Daoy (cell line): ENCODE measurements at places on chromosomes 7 and 10.

GRCh38 chr10:94225589-94225988 lies 137.2 kb downstream of the NOC3L start:
- DNase-seq, result peak; percentile 21

GRCh38 chr7:22230238-22230637 lies 126.7 kb downstream of the RAPGEF5 start:
- no peak for DNase-seq

DNA sequence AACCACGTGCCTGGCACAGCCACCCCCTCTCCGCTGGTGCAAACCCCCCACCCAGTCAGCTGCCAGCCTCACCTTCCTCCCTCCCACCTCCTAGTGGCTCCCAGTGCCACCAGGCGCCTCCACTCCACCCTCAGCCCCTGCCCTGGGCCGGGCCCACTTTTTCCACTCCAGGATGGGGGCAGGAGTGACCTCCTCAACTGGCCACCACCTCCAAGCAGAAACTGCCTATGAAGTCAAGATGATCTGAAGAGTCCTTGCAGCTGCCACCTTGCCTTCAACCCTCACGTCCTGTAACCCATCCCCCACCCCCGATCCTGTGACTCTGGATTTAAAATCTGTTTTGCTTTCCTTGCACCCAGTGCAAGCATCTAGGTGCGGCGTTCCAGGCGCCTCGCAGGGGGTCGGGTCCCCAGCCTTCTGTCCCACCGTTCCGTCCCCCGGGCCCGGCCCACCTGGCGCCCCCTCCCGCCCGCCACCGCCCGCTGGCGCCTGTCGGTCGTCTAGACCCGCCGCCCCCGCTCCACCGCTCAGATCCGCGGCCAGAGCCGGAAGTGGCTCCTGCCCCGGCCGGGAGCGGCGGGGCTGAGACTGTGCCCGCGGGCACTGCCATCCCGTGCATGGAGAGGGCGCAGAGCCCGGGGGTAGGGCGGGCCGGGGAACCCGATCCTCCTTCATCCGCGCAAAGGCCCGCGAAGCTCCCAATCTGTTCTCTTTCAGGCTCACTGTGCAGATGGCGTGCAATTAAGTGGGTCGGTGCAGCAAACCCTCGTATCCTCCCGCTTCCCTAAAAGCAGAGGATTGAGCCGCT lies 51.2 kb upstream of the GTF2I start:
- DNase-seq, result peak; percentile 74

- no peak for DNase-seq
These were observed 23.4 kb upstream of the FAM3C start for GRCh38 chr7:121419201-121420148.

DNA sequence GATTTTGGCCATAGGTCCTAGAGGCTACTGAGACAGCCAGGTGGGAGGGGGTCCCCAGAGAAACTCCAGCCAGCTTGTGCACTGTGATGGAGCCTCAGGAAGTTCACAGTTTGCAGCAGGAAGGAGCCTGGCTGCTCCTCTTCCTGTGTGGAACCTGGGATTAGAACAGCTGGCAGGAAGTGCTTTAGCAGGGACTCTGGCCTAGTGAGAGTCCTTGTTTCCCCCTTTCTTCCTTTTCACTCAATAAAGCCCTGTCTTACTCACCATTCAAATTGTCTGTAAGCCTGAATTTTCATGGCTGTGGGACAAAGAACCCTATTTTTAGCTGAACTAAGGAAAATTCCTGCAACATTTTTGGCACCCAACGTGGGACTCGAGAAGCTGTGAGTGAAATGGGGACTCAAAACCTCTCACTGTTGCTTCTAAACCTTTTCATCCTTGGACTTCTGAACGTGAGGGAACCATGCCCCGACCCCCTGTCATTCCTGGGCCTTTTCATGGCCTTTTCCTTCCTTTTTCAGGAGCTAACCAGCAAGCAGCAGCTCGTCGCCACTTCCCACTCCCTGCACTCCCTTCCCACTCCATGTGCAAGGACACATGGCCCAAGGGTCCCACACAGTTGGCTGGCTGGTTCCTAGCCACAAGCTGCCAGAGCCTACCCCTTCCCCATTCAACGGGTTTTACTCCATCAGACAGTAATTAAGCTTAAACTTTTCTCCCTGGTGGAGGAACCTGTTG lies 32.8 kb upstream of the SORCS3 start:
- DNase-seq, result no peak

DNA sequence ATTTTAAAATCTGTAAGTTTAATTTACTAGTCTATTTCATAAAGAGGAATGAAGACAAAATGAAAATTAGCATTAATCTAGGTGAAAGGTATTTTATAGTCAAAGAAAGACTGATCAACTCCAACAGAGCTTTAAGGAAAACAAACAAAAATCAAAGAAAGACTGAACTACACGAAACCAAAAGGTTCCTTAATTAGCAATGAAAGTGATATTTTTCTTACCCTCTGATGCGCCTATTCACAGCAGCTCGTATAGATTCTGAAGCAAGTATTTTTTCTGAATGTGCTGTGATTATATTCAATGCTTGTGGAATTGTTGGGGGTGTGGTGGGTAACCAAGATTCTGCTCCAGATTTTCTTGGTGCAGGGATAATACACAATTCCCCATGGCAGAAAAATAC lies 11.8 kb downstream of the ECD start:
- no peak for DNase-seq

- DNase-seq, result no peak
These were observed 35.7 kb downstream of the ITPRID1 start for GRCh38 chr7:31549611-31550010.

DNA sequence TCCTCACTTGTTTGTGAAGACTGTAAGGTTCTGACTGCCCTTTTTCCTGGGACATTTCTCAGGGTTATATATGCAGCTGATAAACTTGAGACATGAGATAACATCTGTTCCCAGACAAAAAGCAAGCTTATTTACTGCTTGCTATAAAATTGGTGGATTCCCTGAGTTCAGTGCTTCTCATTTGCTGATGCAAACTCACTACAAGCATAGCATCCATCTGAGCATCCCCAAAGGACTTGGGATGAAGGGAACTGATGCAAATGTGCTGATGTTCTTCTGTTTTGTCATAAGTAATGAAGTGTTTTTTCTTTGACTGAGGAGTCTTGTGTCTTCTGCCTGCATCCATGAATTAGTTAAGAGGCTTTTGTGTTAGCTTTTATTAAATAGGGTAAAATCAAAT lies 183.2 kb downstream of the ADK start:
- no peak for DNase-seq

- peak; percentile 83 for DNase-seq
These were observed 29.4 kb downstream of the LSMEM1 start for GRCh38 chr7:112510001-112510742.

GRCh38 chr7:77655836-77656455 lies 40.3 kb upstream of the RSBN1L start:
- DNase-seq, result peak; percentile 19

DNA sequence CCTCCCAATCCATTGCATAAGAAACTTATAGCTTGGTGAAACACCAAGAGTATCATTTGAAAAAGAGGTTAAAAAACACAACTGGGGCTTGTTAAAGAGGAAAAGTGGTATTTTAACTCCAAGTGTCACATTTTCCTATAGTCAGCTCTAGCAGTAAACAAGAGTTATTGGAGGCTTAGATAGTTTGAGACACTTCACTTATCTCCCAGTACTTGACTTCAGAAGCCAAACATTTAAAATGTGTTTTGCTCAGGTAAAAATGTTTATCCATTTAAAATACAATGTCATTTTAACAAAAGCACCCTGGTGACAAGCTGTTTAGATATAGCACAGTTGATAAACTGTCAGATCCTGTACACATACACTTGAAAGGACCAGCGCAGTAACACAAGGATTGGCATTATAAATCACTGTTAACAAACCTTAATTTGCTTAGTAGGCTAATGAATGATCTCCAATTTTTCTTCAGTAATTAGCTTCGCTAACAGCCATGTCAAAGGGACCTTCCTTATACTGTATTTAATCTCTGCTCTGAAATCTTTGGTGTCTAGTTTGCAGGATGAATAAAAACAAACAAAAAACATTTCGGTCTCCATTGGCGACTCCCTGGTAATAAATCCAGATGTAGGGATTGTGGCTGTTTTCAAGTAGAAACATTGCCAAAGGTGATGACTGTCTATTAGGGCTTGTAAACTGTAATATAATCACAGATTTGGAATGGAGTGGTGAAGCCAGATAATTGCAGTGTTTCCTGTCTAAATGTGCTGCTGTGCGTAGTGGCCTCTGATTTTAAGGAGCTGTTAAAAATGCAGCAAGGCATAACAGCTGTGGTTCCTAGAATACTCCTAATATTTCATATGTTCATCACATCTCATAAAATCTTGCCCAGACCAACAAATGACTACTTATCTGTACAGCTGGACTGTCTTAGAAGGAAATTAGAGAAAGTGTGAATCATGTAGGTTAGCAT lies 545.1 kb downstream of the AUTS2 start:
- DNase-seq, result peak; percentile 75

DNA sequence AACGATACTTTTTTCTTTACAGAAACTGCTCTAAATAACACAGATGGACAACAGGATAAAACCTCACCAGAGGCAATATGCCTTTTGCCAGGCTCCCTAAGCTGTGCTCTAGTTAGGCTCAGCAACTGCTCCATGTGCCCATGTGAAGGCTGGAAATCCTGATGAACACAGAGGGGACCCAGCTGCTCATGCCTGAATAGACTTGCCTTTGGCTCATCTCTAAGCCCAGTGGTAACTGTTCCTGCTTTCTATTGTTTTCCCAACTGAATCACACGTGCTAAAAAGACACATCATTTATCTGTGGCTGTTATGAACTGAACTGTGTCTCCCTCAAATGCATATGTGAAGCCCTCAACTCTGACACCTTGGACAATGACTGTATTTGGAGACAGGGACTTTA lies 110.4 kb downstream of the RNF216 start:
- no peak for DNase-seq

DNA sequence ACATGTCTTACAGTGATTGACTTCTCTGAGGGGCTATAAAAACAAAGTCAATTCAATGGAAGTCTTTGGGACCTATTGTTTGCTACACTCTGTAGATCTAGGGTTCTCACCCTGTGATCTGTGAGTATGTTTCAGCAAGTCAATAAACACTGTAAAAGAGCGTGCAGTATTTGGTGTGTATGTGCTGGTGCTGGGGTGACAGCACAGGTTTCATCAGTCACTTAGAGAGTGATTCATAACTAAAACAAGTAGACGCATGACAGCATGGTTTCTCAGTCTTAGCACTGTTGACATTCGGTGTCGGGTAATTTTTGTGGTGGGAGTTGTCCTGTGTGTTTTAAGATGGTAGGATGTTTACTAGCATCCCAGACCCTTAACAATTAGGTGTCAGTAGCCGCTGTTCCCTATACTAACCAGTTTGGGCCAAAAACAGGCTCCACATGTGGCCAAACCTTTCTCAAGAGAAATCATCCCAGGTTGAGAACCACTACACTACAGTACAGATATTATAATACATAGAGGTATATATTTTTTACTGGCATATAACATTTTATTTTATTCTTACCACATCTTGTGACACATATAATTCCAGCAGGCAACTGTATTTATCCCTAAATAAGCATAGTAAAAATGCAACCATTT lies 411.8 kb downstream of the ARL4A start:
- peak; percentile 67 for DNase-seq

DNA sequence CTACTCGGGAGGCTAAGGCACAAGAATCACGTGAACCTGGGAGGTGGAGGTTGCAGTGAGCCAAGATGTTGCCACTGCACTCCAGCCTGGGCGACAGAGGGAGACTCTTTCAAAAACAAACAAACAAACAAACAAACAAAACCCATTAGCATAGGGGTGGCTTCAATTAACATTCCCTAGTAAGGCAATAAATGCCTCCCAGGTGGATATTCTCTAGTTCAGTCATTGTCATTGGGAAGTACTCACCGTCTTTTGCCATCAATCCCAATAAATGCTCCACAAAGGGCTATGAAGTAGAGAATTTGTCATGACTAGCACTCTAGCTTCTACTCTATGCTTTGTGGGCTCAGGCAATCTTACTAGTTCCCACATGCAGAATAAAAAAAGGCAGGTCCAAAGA lies 11.7 kb upstream of the TMEM254 start:
- no peak for DNase-seq

DNA sequence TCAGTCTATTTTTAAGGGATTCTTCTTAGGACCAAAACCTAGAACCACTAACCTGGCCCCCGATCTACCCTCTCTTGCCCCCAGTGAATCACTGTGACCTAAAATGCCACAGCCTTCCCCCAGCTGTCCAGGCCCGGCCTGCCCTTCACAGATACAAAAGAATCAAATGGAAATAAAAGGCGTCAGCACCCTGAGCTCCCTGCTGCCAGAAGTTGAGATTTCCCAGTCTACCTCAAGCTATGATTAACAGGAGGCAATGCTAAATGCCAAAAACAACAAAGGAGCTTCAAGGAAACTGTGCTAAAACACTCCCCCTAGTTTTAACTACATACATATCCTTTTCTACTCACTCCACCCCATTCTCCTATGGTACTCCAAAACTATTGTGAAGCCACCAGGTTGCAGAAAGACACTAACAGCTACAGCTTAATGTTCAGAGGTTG lies 67.8 kb downstream of the GSAP start:
- peak; percentile 60 for DNase-seq

DNA sequence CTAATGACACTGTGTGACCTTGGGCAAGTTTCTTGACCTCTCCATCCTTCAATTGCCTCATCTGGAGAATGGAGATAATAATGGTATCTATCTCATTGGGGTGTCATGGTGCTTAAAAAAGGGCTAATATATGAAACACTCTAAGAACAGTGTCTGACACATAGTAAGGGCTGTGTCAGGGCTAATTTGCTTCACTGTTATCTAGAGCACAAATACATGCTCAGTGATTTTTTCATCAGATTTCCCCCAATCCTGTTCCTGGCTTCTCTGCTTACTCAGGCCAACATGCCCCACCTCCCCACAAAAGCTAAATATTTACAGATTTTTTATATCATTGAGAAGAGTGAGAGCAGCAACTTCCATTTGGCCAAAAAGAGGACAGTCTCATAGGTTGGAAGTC lies 20.6 kb downstream of the WIPF3 start:
- DNase-seq, result no peak

- no peak for DNase-seq
These were observed 17.2 kb upstream of the AKR1C1 start for GRCh38 chr10:4945766-4946717.

DNA sequence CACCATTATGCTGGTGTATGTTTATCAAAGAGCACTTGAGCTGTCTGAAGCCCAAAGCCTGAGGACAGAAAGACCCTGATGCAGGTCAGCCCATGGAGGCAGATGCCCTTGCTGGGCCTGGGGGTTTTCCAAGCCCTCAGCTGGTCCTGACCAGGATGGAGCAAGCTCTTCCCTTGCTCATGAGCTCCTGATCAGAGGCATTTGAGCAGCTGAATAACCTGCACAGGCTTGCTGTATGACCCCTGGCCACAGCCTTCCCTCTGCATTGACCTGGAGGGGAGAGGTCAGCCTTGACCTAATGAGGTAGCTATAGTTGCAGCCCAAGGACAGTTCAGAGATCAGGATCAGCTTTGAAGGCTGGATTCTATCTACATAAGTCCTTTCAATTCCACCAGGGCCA lies 13.0 kb downstream of the AQP1 start:
- DNase-seq, result no peak

GRCh38 chr10:29628311-29628710 lies 6.5 kb downstream of the SVIL start:
- no peak for DNase-seq

- no peak for DNase-seq
These were observed 27.3 kb upstream of the AFAP1L2 start for GRCh38 chr10:114431414-114432135.
